ENCODE measurements at places on chromosomes 13 and 19.

DNA sequence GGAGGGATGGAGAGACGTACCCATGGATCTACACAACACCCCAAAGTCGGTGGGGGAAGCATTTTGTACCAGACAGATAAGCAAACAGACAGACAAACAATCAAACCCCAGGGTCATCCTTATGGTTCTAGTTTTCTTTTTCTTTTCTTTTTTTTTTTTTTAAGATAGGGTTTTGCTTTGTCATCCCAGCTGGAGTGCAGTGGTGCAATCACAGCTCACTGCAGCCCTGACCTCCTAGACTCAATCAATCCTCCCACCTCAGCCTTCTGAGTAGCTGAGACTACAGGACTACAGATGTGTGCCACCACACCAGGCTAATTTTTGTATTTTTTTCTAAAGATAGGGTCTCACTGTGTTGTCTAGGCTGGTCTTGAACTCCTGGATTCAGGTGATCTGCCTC, 17.9 kb upstream of the FBL start:
- no peak for DNase-seq

DNA sequence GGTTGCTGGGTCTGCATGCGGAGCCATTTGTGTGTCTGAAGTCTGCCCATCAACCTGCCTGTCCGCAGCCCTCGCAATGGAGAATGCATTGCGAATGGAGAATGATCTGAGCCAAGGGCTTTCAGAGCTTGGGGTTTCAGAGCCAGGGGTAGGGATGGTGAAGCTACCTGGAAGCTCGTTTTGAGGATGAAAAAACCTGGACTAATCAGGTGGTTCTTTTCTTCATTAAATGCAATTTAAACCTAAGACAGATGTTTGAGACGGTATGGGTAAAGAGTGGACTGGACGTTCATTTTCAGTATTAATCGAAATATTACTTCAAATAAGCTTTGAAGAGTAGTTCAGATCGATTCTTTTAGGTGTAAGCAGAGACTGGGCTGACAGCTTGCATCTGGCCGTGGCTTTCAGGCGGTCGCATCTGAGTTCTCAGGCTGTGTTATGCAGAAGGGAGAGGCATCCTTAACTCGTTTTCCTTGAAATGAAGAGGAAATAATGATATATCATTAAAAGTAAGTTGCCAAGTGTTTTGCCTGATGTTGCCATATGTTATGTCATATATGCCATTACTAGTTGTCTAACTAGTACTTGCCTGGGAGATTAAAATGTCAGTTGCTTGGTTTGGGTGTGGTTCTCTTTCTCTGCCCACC, 801 bp downstream of the MCF2L start:
- no peak for DNase-seq

- peak; percentile 65 for DNase-seq
These were observed 18.7 kb downstream of the CACNG7 start for GRCh38 chr19:53927739-53928138.

DNA sequence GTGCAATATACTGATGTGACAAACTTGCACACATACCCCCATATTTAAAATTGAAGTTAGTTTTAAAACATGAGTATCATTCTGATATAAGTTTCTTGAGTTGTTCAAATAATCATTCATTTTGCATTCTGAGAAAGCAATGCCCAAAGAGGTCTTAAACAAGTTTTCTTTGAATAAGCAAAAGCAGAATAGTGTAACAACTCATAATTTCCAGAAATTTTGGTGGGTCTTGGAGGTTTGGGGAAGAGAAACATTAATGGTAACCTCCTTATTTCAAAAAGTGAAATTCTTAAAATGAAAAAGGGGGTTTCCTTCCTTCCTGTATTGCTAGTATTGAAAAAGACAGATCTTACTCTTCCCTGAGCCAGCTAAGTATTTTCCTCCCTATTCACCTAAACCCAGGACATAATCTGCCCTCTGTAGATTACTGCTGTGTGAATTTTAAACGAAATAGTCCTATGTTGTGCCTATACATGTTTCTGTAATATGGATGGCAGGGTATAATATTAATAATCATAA, 30.4 kb downstream of the SLC25A15 start:
- no peak for DNase-seq

GRCh38 chr13:51601601-51602565, 17.6 kb downstream of the WDFY2 start:
- DNase-seq = no peak

- DNase-seq = no peak
These were observed 58.0 kb downstream of the MAP4K1 start for GRCh38 chr19:38559428-38560401.

- no peak for DNase-seq
These were observed 25.9 kb upstream of the OR10H2 start for GRCh38 chr19:15701757-15702533.

DNA sequence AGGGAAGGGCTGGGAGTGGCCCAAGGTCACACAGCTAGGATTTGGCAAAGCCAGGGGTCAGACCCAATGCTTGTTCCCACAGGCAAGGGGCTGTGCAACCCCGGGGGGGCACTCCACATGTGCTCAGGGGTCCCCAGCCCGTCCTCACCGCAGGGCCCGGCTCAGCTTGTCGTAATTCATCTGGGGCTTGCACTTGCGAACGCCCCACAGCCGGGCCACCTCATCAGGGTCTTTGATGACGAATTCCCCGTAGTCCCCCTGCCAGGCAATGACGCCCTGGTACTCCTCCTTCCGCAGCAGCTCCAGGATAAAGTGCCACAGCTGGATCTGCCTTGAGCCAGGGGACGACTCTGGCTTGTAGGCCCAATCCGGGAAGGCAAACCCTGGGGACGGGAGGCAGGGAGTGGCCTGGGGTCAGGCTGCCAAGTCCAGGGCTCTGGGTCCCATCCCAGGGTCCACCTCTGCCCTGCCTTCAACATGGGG, 4.7 kb downstream of the ERF start:
- DNase-seq = no peak

DNA sequence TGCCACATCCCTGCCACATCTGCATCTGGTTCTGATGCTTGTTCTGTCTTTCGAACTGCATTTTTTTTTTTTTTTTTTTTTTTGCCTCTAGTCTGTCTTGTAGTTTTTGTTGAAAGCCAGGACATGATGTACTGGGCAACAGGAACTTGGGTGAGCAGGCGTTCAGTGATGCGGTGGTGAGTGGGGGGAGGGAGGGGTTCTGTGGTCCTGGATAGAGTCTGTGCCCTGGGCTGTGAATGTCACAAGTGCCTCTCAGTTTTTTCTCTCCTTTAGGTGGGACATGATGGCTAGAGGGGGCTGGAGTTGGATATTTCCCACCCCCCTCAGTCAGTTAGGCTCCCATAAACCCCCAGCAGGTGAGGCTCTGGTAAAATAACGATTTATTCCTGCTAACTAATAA, 3.5 kb downstream of the CEACAM4 start:
- DNase-seq = no peak

- DNase-seq = no peak
These were observed 5.4 kb downstream of the MED25 start for GRCh38 chr19:49823472-49823871.
